ENCODE measurements at places on chromosomes 2 and 18. TPM values are rescaled to one million over a fixed set of nuclear protein-coding genes. Genes with fewer than 3 reads are reported as not detected.

Gene VWA3B
- total RNA-seq: 0.08 TPM

Gene PDE6D
- total RNA-seq: 28.2 TPM

Gene CROCC2
- not detected for total RNA-seq

Gene GRB14
- 15.4 TPM for total RNA-seq

Gene CFC1
- total RNA-seq: not detected

Gene LRP1B
- under 0.01 TPM for total RNA-seq

Gene ZAP70
- not detected for total RNA-seq

Gene AFF3
- total RNA-seq: not detected

Gene LYG2
- not detected for total RNA-seq

Gene STK16
- total RNA-seq: 13.7 TPM

Gene CKAP2L
- 11.3 TPM for total RNA-seq

Gene CCDC74A
- 6.0 TPM for total RNA-seq

Gene FSIP2
- total RNA-seq: 0.08 TPM

Gene C2orf66
- total RNA-seq: not detected

Gene POTEC
- total RNA-seq: not detected

Gene ALLC
- total RNA-seq: not detected

Gene LYG1
- 0.23 TPM for total RNA-seq

Gene HMSD
- not detected for total RNA-seq

Gene CD8B
- total RNA-seq: not detected

Gene CAPG
- total RNA-seq: 287 TPM

Gene CCDC138
- total RNA-seq: 2.3 TPM

Gene CD207
- total RNA-seq: not detected

Gene RAB6C
- total RNA-seq: not detected

Gene SERPINB13
- total RNA-seq: 8.0 TPM

Gene ALS2
- total RNA-seq: 14.0 TPM

Gene TOGARAM2
- total RNA-seq: not detected

Gene TSHZ1
- total RNA-seq: 4.6 TPM

Gene B4GALT6
- total RNA-seq: 7.7 TPM

Gene PMAIP1
- total RNA-seq: 16.2 TPM

Gene RETREG2
- 46.0 TPM for total RNA-seq

Gene CASP10
- 3.9 TPM for total RNA-seq

Gene XDH
- 87.8 TPM for total RNA-seq

Gene PROC
- 0.19 TPM for total RNA-seq

Gene DLGAP1
- not detected for total RNA-seq

All from hair follicular keratinocyte (primary cell).